ENCODE measurements at places on chromosomes 13 and 19.

GRCh38 chr13:26695360-26695705 lies 65.3 kb downstream of the GPR12 start:
- no peak for DNase-seq

DNA sequence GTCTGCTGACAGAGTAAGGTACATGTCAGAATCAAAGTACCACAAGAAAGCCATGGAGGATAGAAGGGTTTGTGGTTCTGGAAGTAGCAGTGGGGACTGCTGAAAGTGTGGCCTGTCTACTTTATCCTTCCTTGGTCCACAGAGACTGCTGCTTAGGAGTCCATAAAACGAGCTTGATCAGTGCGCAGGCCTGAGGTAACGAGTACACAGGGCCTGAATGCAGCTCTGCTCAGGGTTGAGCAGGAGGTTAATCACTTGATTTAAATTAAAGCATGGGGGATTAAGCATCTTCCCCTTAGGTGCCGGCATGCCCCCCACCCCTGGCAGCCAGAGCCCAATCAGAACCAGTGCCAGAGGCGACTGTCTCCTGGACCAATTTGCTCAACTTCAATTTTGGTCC lies 34.9 kb upstream of the WASF3 start:
- DNase-seq, result no peak

DNA sequence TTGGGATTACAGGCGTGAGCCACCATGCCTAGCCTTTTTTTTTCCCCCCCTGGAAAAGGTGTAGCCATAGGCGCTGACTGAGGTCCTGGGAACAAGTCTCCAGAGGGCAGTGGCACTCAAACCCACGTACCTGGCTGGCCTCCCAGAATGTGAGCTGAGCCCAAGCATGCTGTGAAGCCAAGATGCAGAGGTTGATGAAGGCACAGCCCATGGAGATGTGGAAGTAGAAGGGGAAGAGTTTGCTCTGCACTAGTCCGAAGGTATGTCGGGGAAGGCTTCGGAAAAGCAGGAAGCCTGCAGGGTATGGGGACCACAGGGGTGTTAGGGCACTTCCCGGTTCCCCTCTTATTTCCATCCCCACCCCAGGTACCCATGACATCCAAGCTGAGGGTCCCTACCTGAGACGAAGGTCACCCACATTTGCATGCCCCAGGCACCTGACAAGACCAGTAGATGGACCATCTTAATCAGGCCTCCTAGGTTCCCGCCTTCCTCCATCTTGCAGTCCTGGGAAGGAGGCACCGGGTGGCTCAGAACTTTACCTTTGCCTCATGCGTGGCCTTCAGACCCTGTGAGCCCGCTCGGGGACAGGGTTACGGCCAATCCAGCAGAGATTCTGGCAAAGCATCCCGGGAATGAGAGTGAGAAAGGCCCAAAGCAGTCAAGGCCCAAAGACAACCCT lies 805 bp downstream of the TMEM205 start:
- no peak for DNase-seq

DNA sequence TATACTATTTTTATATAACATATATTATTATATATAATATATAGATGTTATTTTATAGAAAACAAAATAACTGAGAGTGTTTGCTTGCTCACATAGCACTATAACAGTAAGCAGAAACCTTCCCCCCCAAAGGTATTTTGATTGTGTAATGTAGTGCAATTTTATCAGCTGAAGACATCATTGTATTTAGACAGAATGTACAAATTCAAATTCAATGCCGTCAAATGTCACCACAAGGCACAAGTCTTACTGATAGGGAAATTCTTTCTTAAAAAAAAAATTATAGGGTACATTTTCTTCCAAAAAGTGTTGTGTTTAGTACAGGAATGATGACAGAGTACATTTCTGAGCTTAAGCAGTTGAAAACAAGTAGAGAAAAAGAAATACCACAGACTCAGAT lies 1147.1 kb upstream of the SPRY2 start:
- DNase-seq, result no peak

GRCh38 chr13:41315443-41316047 lies 4.5 kb downstream of the NAA16 start:
- DNase-seq, result peak; percentile 14

DNA sequence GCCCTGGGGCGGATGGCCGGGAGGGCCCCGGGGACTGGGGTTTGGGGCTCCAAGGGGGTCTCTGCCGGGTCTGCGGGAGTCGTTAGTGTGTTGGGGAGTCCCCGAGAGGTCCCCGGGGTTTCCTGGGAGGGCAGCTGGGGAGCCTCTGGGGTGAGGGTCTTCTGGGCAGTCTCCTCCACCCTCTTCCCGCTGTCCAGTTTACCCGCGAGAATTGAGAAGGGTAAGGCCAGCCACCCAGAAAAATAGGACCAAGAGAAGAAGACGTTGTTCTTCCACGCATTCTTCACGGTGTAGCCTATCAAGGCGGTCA lies 1.0 kb upstream of the ETFB start:
- no peak for DNase-seq

- DNase-seq, result no peak
These were observed 60.6 kb downstream of the COLGALT1 start for GRCh38 chr19:17615889-17616685.

GRCh38 chr19:12769689-12770088 lies 5.7 kb downstream of the HOOK2 start:
- DNase-seq, result peak; percentile 80

- no peak for DNase-seq
These were observed 400 bp upstream of the SERP2 start for GRCh38 chr13:44373247-44373600.

GRCh38 chr13:111971891-111972780 lies 94.8 kb upstream of the SOX1 start:
- DNase-seq, result no peak

DNA sequence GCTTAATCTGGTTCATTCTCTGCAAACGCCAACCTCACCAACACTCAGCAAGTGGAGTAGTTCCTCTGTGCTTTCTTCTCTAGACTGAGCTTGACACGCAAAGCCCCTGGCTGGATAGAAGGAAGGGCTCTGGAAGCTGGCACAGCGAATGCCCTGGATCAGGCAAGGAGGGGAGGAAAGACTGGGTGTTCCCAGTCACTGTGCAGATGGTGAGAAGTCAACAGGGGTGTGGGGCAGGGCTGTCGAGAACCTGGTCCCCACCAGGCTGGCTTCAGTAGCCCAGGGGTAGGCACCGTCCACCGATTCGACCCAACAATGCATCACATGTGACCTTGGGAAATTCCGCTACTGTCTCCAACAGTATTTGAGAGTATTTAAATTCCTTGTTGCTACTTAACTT lies 65.5 kb downstream of the TSHZ3 start:
- DNase-seq, result no peak
